Stimulated activated CD8-positive, alpha-beta memory T cell treated with anti-CD3 and anti-CD28 coated beads, Interleukin-4, amount 100 ng/mL, for 1 hour (primary cell): ENCODE measurements at places on chromosomes 13 and 19.

DNA sequence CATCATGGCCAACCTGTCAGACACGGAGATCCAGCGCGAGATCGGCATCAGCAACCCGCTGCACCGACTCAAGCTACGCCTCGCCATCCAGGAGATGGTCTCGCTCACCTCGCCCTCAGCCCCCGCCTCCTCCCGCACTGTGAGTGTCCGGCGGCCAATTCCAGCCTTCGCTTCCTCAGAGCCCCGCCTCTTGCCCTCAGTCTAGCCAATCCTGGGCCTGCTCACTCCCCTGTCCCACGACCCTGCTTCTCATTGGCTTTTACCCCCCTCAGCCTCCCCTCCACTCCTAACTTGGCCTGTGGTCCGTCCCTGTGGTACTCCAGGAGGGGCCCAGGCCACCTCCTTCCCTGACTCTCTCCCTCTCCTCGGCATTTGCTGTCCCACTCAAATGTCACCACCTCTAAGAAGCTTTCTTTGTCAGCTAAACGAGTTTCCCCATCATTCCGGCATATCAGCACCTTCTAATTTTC, 12.3 kb downstream of the HRC start:
- DNase-seq: no peak

DNA sequence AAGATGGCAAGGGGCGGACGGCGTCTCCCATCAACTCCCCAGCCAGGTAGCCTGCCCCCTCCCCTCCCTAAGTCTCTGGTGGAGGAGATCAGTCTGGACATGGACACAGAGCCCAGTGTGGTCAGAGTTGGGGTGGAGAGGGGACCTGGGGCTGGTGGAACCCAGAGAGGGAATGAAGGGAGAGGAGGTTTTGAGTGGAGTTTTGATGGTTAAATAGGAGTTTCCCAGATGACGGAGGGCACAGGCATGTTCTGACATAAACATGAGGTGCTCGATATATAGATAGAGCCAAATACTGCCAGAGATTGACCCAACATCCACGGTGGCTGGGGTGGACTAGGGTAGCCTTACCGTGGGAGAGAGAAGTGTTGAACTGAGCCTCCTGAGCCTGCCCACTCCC, 14.1 kb downstream of the FSD1 start:
- no peak for DNase-seq

GRCh38 chr19:21838646-21839045, 2.7 kb upstream of the ZNF43 start:
- DNase-seq: no peak

GRCh38 chr13:34864671-34865070, 77.4 kb upstream of the NBEA start:
- no peak for DNase-seq

DNA sequence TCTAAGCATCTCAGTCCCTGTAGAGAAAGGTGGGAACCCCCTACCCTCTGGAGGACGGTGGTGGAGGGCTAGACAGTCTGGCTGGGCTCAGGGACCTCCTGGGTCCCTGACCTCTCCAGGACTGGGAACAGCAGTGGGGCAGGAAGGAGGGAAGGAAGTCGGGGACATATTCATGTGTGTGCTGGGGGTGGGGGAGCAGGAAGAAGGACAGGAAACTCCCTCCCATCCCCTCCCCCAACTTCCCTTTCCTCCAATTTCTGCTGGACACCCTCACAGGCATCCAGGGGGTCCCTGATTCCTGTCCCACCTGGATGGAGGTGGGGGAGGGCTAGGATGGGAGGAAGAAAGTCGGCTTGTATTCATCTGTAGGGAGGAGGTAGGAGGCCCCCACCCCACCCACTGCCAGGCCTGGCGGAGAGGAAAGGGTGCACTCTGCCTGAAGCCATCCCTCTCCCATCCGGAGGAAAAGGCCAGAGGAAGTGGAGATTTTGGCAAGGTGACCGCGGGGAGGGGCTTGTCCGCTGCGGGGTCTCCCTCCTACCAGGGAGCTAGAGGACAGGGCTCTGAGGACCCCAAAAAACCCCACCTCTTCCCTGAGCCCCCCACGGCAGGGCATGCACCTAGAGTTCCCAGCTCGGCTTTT, 2.3 kb downstream of the NOVA2 start:
- DNase-seq: no peak

DNA sequence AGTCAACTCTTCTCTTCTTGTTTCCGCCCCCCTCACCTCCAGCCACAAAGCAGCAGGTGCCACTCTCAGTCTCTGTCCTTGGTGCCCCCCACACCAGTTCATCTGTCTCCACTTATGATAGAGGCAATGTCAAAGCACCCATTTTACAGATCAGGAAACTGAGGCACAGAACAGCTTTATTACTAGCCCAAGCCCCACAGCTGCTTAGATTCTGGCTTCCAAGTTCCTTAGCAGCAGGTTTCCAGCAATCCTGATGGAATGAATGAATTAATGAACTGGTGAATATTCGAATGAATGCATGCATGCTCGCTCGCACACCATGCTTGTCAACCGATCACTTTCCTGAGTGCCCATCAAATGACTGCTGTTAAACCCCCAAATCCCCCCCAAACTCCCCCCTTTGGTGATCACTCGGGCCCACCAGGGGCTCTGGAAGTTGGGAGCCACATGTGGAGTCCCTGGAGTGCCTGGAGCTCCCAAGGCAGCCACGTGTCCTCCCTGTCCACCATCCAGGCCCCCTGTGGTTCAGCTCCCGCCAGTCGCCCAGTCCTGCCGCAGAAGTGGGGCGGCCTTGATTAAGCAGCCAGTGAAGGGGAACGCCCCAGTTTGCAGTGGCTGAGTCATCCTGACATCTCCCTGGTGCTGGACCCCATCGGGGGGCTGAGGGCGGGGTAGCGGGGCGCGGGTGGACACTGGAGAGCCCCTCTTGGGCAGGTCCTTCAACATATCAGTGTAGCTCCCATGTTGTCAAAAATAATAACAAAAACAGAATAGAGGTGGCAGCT, 6.8 kb downstream of the PTPRS start:
- DNase-seq: no peak

DNA sequence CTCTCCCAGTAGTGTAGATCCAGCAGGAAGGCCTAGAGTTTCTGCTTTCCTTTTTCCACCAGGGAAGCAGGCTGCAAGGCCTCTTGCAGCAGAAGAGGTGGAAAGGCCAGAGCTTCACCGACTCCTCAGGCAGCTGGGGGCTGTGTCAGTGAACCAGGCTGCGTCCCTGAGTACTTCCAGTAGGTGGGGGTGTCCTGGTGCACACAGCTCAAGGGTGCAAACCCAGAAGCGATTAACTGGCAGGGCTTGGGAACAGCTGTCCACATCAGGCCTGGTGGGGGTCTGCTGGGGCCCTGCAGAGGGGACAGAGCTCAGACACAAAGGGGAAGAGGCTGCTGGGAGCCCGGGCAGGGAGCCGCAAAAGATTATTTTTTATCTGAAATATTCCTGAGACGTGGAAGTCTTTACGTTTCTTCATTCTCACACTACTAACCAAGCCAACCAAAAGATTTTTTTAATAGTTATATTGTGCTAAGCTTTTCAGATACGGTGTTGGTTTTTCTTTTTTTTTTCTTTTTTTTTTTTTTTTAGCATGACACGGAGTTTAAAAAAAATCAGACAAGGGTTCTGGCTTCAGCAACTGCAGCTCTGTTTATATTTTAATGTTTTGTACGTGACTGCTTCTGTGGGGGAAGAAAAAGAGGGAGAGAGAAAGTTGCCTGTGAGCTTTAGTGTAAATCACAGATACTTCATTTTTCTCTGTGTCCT, 11.0 kb downstream of the TSHZ3 start:
- DNase-seq: no peak

DNA sequence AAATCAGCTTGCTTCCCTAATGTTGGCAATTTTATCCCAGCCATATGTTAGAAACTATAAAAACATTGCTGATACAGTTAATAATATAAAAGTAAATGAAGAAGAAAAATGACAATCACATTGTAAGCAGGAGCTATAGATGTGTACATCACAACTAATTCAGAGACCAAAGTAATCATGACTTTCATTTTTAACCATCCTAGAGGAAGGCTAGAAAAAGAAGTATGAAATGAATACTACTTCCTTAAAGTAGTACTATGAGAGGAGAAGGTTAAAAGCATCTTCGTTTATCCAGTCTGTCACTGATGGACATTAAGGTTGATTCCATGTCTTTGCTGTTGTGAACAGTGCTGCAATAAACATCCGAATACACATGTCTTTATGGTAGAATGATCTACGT, 135.5 kb downstream of the IRS2 start:
- DNase-seq: no peak

- no peak for DNase-seq
Observed at GRCh38 chr19:20969898-20970297, 46.8 kb downstream of the ZNF85 start.

DNA sequence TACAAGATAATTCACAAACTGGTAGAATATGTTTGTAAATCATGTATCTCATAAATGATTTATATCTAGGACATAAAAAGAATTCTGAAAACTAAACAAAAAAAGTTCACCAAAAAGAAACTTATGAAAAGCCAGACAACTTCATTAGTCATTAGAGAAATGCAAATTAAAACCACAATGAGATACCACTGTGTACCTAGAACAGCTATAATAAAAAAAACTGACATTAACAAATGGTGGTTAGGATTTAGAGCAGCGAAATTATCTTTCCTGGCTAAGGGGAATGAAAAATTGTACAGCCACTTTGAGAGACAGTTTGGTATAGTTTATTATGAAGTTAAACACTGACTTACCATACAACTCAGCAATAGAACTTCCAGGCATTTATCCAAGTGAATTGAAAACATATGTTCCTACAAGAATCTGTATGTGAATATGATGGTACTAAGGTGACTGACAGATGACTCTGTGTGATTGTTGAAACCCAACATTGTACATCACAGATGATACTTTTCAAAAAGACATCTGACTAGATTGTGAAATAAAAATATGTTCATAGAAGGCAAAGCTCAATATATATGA, 41.8 kb downstream of the UGGT2 start:
- DNase-seq: no peak

- no peak for DNase-seq
Observed at GRCh38 chr19:3655402-3656072, 28.9 kb upstream of the CACTIN start.
